ENCODE measurements at places on chromosomes 1 and 21.

DNA sequence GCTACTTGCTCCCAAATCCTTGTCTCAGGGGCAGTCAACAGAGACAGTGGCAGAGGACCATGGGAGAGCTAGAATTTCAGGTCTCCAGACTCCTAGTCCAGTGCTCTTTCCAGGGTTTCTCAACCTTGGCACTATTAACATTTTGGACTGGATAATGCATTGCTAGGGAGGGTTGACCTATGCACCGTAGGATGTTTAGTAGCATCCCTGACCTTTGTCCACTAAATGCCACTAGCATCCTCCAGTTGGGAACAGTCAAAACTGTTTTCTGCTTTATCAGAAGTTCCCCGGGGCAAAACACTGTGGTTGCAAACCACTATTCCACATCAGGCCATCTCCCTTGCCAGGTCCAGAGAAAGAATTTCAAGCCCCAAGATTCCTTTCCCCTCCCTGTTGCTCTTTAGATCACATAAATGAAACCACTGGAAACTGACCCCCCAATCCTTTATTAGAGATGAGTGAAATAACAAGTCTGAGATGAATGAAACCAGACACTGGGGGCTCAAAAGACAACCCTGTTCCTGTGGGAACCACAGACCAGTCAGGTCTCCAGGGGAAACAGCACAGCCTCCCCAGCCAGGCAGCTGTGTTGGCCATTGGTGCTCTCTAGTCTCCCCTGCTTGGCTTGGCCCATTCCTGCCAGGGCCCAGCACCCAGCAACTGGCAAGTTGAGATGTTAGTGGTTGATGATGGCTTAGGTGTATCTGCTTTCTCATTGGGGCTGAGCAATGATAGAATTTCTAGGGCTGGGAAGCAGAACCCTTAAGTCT, 3.8 kb upstream of the TCEA3 start:
- no peak for DNase-seq

- DNase-seq, result no peak
Measured at GRCh38 chr1:205927676-205928075, 15.6 kb downstream of the SLC26A9 start.

GRCh38 chr1:226411619-226412018, 3.7 kb upstream of the PARP1 start:
- no peak for DNase-seq

DNA sequence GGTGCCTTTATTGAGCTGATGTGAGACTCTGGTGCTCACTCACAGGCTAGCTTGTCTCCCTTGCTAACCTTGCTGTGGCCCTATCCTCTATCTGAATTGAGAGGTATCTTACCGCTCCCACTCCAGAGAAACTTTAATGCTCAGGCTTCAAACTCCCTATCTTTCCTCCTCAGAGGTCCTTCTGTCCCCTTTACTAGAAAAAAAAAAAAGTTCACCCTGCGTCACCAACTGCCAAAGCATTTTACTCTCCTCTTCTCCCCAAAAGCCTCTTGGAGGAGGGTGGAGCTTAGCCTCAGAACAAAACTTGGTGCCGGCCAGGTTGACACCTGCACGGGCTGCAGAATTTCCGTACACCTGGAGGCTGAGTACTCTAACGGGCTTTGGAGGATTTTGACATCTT, 55.1 kb downstream of the ATP2B4 start:
- no peak for DNase-seq

DNA sequence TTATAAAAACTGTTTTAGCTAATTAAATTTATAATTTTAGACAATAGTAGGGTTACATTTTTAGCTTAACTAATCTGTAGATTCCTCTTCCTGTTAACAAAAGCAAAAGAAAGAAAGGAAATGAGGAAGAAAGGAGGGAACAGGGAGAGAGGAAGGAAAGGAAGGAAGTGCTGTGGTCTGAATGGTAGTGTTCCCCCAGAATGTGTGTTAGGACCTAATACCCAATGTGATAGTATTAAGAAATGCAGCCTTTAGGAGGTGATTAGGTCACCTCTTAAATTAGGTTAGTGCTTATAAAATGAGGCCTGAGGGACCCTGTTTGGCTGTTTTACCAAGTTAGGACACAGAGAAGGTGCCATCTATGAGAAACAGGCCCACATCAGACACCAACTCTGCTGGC, 136.9 kb upstream of the SAMSN1 start:
- no peak for DNase-seq

GRCh38 chr1:37133276-37134145, 99.2 kb upstream of the GRIK3 start:
- no peak for DNase-seq

GRCh38 chr21:45388011-45388521, 16.9 kb upstream of the COL18A1 start:
- DNase-seq, result no peak

DNA sequence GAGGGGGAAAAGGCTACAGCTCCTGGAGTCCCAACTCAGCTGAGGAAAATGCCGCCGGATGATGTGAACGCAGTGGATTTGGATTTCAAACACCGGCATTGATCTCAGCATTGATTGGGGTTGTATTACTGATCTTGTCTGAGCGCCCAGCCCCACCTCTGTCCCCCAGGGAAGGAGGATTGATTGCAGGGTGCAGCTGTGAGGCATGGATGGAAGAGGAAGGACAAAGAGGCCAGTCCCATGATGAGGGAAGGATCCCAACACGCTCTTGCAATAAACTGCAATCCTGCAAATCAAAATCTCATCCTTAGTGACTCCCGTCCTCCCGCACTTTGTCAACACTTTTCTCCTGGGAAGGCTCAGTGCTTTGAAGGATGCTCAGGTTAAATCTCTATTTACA, 242.3 kb upstream of the PROX1 start:
- DNase-seq, result no peak

GRCh38 chr1:42318601-42319000, 16.4 kb downstream of the FOXJ3 start:
- DNase-seq, result no peak

DNA sequence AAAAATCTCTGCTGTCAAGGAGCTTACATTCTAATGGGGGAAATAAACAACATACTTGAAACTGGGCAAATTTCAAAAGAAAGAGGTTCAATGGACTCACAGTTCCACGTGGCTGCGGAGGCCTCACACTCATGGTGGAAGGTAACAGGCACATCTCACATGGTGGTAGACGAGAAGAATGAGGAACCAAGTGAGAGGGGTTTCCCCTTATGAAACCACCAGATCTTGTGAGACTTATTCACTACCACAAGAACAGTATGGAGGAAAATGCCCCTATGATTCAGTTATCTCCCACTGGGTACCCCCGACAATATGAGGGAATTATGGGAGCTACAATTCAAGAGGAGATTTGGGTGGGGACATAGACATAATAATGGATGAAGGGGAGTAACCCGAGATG, 226.4 kb downstream of the ZP4 start:
- DNase-seq, result no peak

GRCh38 chr1:244758708-244759107, 76.8 kb upstream of the COX20 start:
- DNase-seq, result no peak

DNA sequence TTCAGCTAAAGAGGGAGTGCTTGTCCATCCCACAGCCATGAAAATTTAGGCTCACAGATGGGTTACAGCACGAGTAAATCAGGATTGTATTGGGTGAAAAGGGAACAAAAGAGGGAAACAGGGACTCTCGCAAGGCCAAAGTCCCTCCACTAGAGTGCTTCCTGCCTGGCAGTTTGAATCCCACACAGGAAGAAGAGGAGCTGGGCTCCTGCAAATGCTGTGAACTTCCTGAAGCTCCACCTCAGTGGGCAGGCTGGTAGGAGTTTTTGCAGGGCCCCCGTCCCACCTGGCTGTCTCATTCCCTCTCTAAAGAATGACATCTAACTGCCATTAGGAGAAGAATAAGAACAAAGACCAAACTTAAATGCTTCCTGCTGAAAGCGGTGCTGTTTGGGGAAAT, 712.0 kb upstream of the PRMT6 start:
- DNase-seq, result no peak

DNA sequence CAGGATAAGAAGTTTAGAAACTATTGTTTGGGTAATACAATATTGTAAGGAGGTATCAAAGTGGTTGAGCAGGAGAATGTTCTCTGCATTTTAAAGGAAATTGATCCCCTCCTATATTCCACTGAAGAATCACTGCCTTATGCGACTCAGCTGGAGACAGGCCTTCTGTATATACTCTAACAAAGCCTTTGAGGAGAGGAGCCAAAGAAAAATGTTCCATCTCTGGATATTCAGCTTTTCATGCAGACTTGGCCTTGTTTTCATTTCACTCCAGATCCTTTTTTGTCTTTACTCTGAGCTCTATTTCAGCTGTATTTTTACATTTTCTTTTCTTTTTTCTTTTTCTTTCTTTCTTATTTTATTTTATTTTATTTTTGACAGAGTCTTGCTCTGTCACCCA, 42.1 kb upstream of the S1PR1 start:
- DNase-seq, result no peak

- no peak for DNase-seq
Measured at GRCh38 chr21:41845310-41846032, 33.7 kb downstream of the PRDM15 start.

DNA sequence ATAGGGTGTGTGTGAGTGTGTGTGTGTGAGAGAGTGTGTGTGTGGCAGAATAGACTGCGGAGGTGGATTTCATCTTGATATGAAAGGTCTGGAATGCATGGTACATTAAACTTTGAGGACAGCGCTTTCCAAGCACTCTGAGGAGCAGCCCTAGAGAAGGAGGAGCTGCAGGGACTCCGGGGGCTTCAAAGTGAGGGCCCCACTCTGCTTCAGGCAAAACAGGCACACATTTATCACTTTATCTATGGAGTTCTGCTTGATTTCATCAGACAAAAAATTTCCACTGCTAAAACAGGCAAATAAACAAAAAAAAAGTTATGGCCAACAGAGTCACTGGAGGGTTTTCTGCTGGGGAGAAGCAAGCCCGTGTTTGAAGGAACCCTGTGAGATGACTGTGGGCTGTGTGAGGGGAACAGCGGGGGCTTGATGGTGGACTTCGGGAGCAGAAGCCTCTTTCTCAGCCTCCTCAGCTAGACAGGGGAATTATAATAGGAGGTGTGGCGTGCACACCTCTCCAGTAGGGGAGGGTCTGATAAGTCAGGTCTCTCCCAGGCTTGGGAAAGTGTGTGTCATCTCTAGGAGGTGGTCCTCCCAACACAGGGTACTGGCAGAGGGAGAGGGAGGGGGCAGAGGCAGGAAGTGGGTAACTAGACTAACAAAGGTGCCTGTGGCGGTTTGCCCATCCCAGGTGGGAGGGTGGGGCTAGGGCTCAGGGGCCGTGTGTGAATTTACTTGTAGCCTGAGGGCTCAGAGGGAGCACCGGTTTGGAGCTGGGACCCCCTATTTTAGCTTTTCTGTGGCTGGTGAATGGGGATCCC, 18.3 kb upstream of the HDAC1 start:
- peak; percentile 48 for DNase-seq

- DNase-seq, result no peak
Measured at GRCh38 chr1:9093581-9093980, 24.1 kb upstream of the SLC2A5 start.

DNA sequence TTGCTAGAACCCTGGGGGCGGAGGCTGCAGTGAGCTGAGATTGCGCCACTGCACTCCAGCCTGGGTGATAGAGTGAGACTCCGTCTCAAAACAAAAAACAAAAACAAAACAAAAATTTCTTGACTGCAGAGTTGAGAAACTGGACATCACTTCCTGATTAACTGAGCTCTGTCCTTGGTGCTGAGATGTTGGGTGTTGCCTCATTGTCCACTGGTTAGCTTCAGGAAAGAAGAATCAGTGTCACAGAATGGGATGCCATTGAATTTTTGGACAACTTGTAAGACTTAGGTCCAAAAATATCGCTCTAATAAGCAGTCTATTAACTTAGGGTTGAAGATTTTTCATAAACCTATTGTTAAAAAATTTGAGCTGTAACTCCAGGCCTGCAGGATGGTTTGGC, 23.8 kb upstream of the KCNA10 start:
- no peak for DNase-seq

DNA sequence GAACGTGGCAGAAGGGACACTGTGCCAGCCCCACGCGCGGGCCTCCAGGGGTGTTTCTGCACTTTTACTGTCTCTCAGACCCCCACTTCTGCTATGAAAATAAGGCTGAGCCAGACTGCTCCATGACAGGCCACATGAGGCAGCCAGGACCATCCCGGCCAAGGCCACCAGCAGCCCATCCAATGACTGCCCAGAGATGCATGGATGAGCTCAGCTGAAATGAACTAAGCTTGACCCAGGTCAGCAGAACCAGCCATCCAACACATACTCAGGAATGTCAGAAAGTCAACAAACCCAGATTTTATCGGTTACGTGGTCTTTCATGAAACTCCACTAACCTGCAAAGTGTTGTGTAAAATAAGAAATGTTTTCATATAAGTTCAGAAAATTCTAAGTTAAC, 51.2 kb downstream of the CCDC185 start:
- no peak for DNase-seq

DNA sequence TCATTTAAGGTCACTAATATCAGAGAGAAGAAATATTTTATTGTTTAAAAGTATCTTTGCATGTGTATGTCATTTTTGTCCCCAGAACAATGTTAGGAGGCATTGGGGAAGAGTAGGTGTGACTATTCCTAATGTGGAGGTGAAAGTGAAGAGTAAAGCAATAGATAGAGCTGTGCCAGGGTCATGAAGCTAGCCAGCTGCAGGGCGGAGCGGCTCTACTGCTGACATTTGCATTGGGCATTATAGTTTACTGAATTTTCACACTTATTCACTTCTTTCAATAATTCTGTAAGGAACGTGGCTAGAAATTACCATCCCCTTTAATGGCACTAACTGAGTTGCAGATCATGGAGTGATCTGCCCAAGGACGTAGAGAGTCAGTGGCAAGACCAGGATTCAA, 35.3 kb downstream of the KCNA2 start:
- DNase-seq, result no peak

- DNase-seq, result no peak
Measured at GRCh38 chr1:181655756-181656155, 172.4 kb downstream of the CACNA1E start.

DNA sequence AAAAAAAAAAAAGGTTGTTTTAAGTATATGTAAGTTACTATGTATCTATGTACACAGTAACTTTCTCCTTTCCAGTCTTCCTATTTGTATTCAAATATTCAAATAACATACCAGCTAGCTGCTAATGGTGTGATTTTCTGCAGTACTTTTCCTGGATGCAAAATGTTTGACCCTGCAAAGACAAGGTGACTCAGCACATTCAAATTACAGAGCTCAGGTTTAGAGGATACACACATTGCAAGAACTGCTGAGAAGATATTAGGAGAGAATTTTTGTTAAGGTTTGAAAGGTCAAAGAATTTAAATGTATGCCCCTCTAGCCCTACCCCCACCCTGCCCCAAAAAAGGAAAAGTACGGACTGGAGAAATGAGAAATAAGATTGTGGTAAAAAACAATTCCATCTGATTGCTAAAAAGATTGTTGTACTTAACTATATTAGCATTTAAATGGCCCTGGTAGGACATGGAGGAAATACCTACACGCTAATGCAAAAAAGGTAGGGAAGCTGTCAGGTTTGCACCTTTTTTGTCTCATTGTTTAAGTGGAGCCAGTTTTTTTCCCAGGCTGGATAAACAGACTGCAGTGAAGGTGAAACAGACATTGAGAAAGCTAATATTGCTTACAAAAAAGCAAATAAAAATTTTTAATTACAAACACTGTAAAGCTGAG, 45.6 kb downstream of the ZNF281 start:
- DNase-seq, result no peak

- no peak for DNase-seq
Measured at GRCh38 chr21:14479241-14479786, 66.8 kb downstream of the SAMSN1 start.

GRCh38 chr1:82646888-82647287, 846.2 kb downstream of the ADGRL2 start:
- DNase-seq, result no peak

- DNase-seq, result no peak
Measured at GRCh38 chr1:54542962-54543539, 5.0 kb upstream of the ACOT11 start.

- DNase-seq, result no peak
Measured at GRCh38 chr1:26758358-26758757, 29.4 kb upstream of the PIGV start.

Measured in activated CD4-positive, CD25-positive, alpha-beta regulatory T cell treated with anti-CD3 and anti-CD28 coated beads, Interleukin-2, amount 50 U/mL, for 72 hours (primary cell).